Suppressor macrophage (primary cell): ENCODE measurements at places on chromosomes 13 and 19.
A peak's percentile ranks its signal among the peaks of the same experiment; 100 is the strongest.

DNA sequence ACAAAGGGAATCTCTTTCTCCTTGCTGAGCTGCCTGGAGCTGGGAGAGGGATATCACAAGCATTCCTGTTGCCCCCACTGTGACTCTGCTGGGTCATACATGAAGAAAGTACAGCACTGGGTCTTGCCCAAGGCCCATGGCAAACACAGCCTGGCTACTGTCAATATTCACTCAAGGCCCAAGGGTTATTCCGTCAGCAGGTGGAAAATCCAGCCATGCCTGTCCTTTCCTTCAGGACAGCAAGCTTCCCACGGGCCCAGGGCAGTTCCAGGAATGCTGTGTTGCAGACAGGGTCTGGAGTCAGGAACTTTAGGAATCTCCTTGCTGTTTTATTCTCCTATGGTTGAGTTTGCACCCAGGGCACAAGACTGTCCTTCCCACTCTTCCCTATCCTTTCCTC lies 106.8 kb downstream of the TNFSF13B start:
- DNase-seq, result no peak

DNA sequence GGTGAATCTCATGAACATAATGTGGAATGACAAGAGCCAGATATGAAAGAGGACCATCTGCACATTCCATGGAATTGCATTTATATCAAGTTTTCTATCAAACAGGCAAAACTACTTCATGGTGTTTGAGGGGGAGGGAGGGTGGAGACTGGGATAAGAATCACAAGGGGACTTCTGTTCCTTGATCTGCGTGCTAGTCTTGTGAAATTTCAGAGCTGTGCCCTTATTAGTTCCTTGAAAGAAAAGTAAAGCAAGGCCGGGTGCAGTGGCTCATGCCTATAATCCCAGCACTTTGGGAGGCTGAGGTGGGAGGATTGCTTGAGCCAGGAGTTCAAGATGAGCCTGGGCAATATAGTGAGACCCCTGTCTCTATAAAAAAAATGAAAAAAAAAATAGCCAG lies 30.2 kb upstream of the CEBPG start:
- DNase-seq, result peak; percentile 19

DNA sequence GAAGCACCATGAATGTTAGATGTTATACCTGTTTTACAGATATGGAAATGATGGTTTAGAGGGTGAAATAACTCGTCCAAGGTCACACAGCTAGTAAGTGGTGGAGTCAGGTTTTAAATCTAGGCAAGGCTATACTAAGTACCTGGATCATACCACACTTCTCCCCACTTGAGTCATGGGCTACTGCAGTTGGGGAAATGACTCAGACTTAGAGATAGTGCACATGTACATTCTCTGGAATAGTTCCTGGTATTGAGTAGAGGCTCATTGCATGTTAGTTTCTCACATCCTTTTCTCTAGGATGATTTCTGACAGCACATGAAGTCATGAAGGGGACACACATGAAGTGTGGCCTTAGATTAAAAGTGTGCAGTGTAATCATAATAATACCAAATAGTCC lies 76.2 kb upstream of the TNFSF11 start:
- DNase-seq, result peak; percentile 42

DNA sequence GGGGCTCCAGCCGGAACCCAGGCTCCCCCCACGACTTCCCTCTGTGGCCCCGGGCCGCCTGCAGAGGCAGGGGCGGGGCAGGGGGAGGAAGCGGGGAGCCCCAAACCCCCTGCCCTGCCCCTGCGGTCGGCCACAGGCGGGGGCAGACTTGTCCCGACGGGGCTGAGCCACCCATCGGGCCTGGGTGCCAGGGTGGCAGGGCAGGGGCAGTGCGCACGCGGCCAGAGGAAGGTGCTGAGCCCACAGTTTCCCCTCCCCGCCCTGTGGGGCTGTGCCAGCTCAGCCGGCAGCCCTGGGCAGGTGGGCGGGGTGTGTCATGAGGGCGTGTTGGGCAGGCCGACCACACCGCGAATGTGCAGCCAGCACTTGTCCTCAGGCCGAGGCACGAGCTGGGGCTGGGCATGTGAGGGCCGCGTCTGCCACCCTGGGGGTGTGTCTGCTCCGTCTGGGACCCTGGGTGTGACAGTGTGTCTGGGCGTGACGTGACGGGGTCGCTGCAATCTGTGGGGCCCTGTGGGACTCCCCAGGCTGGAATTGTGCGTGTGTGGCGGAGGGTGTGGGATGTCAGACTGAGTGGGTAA lies 17.7 kb downstream of the CCDC97 start:
- peak; percentile 97 for DNase-seq

DNA sequence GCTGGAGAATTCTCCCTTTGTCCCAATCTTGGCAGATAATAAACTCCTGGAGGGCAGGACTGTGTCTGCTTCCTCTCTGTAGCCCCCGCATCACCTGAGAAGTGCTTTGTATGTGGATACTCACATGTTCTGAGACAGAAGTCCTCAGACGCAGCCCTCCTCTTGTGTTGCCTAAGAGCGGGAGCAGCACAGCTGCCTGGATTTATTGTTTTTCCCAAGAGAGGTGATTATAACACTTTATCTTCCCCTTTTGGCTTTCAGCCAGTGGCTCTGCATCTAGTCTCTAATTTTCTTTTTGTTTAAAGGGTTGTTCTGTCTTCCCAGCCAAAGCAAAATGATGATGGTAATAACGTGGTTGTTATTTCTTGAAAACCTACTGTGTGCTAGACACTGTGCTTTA lies 36.1 kb downstream of the OLFM4 start:
- DNase-seq, result no peak

DNA sequence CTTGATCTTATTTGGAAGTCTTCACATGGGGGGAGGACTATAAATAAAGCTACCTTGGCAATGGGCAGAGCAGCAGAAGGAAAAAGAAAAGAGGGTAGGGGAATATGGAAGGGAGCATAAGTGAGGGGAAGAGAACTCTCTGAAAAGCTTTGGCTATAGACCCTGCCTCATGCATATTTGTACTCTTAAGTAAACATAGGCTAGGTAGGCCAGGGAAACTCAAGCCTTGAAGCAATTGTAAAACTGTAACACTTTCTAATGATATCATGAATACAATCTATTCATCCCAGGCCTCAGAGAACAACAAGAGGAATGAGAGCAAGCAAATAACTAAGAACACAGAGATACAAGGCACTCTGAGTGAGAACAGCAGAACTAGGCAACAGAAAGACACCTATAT lies 20.4 kb downstream of the MYCBP2 start:
- no peak for DNase-seq

- DNase-seq, result no peak
Observed at GRCh38 chr19:57637379-57637778, 4.4 kb downstream of the ZNF211 start.

DNA sequence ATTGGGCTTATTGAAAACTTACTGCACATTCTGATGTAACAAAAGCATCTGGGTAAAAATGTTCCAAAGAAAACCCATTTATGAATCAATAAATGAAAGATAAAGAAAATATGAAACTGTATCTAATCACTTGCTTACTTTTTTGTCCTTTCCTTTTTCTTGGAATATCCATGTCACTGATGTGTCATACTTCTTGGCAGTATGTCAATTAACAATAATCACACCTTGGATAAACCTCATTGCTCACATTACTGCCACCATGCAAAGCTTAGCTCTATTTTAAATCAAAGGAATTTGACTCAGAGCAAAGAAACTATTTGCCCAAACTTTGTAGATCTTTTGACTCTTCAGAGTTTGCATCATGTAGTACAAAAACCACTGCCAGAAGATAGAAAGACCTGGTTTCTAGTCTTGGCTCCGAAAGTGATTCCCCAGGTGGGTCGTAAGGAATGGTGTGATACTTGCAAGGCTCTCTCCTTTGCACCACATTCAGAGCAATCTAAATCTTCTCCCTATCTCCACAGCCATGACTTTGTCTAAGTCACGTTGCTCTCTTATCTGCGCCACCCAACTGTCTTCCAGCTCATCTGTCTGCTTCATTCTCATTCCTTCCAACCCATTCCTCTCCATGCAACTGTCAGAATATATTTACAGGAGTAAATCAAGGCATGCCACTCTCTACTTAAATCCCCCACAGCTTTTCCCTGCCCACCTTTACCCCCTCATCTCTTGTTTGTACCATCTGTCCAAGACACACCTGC lies 311.9 kb downstream of the COG6 start:
- no peak for DNase-seq

- peak; percentile 90 for DNase-seq
Observed at GRCh38 chr13:50909605-50910484, at the start of gene RNASEH2B. Gene RNASEH2B (plus strand): TSS chr13:50909791. CDS start chr13:50910077, 286 bp downstream.

- DNase-seq, result no peak
Observed at GRCh38 chr13:20969182-20969581, 66.6 kb upstream of the XPO4 start.

- DNase-seq, result no peak
Observed at GRCh38 chr13:40192858-40193257, 473.6 kb downstream of the FOXO1 start.

DNA sequence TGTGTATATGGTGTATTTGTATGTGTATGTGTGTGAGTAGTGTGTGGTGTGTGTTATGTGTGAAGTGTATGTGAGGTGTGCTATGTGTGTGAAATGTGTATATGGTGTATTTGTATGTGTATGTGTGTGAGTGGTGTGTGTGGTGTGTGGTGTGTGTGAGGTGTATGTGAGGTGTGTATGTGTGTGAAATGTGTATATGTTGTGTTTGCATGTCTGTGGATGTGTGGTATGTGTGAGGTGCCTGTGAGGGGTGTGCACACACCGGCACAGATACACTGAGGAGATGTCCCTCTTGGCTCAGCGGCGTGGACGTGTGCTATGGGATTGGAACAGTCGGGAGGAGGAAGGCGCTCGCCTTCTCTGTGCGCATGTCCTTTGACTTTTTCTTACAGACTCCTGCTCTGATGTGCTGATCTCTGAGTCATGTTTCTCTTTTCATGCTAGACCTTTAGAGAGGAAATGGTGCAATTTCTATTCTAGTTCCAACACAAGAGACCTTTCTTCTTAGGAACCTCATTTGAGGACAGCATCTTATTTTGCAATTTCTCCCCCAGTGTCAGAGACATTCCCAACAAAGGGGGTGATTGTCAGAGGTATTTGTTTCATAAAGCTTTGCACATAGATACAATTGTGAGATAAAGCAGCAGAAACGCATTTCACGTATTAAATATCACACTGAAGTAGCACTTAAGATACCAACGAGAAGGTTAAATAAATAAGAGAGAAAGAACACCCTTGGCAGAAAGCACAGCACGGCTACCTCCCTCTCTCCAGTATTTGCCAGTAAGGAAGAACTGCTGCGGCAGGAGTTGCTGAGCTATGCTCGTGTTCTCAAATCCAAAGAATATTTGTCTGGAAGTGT lies 11.3 kb upstream of the TNFRSF19 start:
- peak; percentile 89 for DNase-seq

- no peak for DNase-seq
Observed at GRCh38 chr13:57874530-57874929, 243.0 kb downstream of the PCDH17 start.

DNA sequence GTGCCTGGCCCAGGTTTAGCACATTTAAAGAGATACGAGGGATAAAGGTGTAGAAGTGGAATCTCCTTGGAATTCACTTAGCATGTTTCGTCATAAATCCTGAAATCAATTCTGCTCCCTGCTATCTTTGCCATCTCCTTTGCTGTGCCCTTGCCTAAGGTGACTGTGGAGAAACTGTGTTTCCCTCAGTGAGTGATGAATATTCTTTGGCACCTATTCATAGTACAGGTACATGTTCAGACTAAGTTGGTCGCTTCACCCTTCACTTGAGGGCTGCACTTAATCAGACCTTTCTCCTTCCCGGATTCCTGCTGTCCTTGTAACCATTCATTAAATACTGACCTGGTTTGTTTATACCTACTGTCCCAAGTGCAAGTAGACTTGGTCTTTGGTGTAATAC lies 17.8 kb downstream of the PCCA start:
- DNase-seq, result no peak

DNA sequence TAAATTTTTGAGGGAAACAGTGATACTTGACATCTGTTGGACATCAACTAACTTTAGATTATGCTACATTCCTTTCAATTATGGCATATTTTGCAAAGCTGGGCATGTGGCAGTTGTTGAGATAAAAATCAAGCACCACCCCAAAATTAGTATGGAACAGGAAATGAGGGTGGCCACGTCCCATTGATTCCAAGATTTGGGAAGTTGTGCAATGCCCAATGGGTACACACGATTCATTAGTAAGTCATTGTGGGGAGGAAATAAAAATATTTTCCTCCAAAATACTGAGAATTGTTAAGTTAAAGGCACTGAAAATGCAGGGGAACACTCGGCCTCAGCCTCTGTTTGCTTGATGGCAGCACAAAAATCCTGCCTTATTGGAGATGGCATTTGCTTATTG lies 7.6 kb downstream of the ERICH6B start:
- no peak for DNase-seq

- DNase-seq, result no peak
Observed at GRCh38 chr19:48982280-48982679, 10.8 kb downstream of the GYS1 start.

GRCh38 chr13:114296902-114297301 lies 15.5 kb downstream of the UPF3A start:
- DNase-seq, result no peak

GRCh38 chr13:67574320-67575233 lies 344.4 kb upstream of the PCDH9 start:
- DNase-seq, result no peak

GRCh38 chr13:19345158-19345557 lies 163.5 kb upstream of the TUBA3C start:
- DNase-seq, result no peak

- DNase-seq, result no peak
Observed at GRCh38 chr19:53634768-53635167, 3.0 kb downstream of the DPRX start.

GRCh38 chr19:10701955-10702525 lies 801 bp downstream of the QTRT1 start:
- DNase-seq, result peak; percentile 26

GRCh38 chr19:20279516-20279915 lies 112.5 kb downstream of the ZNF486 start:
- no peak for DNase-seq

GRCh38 chr13:111253365-111253872 lies 67.0 kb upstream of the TEX29 start:
- DNase-seq, result no peak

DNA sequence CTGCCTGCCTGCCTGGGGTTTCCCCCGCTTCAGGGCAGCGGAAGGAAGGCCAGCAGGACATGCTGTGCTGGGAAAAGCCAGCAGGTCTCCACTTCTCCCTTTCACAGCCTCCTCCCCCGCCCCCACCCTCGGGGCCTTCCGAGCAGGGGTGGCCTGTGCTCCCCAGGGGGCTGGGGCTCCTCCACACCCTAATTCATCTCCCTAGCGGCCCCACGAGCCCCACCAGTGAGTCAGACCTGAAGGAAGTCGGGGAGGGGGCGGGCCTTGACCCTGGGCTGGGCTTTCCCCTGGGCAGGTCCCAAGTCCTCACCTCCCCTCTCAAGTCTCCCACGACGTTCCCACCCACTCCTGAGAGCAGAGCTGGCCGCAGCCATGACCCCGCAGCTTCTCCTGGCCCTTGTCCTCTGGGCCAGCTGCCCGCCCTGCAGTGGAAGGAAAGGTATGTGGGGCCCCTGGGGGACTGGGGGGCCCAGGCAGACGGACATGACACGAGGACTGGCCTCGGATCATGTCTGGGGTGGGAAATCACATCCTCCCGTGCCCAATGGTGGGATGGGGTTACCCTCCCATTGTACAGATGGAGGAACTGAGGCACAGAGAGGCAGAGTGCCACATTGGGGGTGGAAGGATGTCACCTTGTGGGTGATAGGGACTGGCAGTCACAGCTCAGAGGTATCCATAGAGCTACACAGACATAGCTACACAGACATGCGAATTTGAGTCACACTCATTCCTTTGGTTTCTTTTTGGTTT lies at the start of gene EBI3:
Gene EBI3, plus strand, starts transcription at position 345 of the 753 bp plus-strand sequence. Its CDS starts 28 bp downstream, at position 373.
- DNase-seq, result peak; percentile 44

- peak; percentile 42 for DNase-seq
Observed at GRCh38 chr13:45828256-45828968, 23.1 kb downstream of the SIAH3 start.
